ENCODE measurements at places on chromosomes 7 and 10. TPM values are rescaled to one million over a fixed set of nuclear protein-coding genes. Genes with fewer than 3 reads are reported as not detected.

DNA sequence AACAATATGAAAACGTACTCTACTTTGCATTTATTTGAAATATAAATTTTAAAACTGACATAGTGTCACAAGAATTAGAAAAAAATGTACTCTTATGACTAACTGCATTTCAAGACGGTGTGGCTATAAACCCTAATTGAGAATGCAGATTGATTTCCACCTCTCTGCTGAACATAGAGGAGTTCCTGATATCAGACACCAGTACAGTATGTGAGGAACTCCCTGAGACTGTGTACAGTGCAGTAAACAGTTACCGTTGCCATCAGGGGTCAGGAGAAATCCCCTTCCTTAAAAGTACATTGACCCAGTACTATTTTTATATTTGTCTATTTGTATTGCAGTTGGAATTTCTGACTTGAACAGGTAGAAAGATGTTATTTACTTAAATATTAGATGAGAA is 61.8 kb upstream of the DKK1 start:
- no peaks in the 10 kb centered on the region for H3K27me3 ChIP-seq
- no peaks in the 10 kb centered on the region for H3K4me1 ChIP-seq
- H3K27ac ChIP-seq = no peak overlapping the region
- no peaks in the 10 kb centered on the region for H3K36me3 ChIP-seq
- H3K4me3 ChIP-seq = no peak overlapping the region
- no peak for DNase-seq

DNA sequence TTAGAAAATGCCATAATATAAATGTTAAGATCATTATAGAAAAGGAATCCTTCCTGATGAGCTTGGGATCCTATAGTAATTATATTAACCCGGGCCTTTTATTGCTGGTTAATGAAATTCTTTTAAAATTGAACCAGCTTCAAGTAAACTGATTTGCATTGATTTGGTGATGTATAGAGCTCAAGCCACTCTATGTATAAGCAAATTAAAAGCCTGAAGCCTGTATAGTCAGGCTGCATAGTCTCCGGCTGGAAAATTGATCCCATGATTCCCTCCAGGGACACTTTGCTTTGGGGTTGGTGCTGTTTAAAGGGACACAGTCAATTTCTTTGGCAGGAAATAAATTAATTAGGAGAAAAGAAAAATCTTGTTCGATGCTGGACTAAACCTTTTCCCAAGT is 199.1 kb downstream of the HERPUD2 start:
- DNase-seq = no peak
- no peaks in the 10 kb centered on the region for H3K27me3 ChIP-seq
- H3K4me3 ChIP-seq = no peak overlapping the region
- no peaks in the 10 kb centered on the region for H3K36me3 ChIP-seq
- H3K27ac ChIP-seq = no peak overlapping the region

DNA sequence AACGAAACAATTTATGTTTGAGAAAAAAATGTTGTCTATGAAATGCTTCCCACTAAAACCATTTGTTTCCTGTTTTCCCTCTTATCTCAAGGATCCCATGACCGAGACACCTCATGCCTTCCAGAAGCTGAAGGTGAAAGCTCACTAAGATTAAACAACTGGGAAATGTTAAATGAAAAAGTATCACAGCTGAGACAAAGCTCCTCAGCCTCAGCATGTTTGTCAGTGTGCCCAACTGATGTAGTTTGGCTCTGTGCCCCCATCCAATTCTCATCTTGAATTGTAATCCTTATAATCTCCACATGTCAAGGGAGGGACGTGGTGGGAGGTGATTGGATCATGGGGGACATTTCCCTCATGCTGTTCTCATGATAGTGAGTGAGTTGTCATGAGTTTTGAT is 327.3 kb downstream of the HTR7 start:
- H3K4me3 ChIP-seq = no peak overlapping the region
- no peaks in the 10 kb centered on the region for H3K4me1 ChIP-seq
- no peaks in the 10 kb centered on the region for H3K36me3 ChIP-seq
- H3K27ac ChIP-seq = no peak overlapping the region

- H3K4me3 ChIP-seq = no peak overlapping the region
- H3K4me1 ChIP-seq = no peaks in the 10 kb centered on the region
- no peaks in the 10 kb centered on the region for H3K36me3 ChIP-seq
- no peak for DNase-seq
Observed at GRCh38 chr10:71272056-71272771, 46.8 kb upstream of the SLC29A3 start.

GRCh38 chr10:115706488-115707076 is 566.4 kb downstream of the GFRA1 start:
- no peaks in the 10 kb centered on the region for H3K27me3 ChIP-seq
- no peak for DNase-seq
- no peak overlapping the region for H3K4me3 ChIP-seq
- no peaks in the 10 kb centered on the region for H3K36me3 ChIP-seq
- H3K4me1 ChIP-seq = no peaks in the 10 kb centered on the region

GRCh38 chr10:49055221-49055849 is 60.0 kb downstream of the VSTM4 start:
- no peak overlapping the region for H3K27ac ChIP-seq
- no peaks in the 10 kb centered on the region for H3K27me3 ChIP-seq
- H3K4me3 ChIP-seq = no peak overlapping the region
- H3K4me1 ChIP-seq = no peaks in the 10 kb centered on the region

RBP3 gene
- total RNA-seq = not detected

MTERF1 gene
- 16.8 TPM for total RNA-seq

CRTAC1 gene
- 0.17 TPM for total RNA-seq

GRCh38 chr7:151032936-151033863 is 5.0 kb downstream of the ABCB8 start:
- H3K27me3 ChIP-seq = no peaks in the 10 kb centered on the region
- DNase-seq = no peak
- no peaks in the 10 kb centered on the region for H3K4me1 ChIP-seq
- no peak overlapping the region for H3K27ac ChIP-seq
- H3K4me3 ChIP-seq = no peak overlapping the region

DNA sequence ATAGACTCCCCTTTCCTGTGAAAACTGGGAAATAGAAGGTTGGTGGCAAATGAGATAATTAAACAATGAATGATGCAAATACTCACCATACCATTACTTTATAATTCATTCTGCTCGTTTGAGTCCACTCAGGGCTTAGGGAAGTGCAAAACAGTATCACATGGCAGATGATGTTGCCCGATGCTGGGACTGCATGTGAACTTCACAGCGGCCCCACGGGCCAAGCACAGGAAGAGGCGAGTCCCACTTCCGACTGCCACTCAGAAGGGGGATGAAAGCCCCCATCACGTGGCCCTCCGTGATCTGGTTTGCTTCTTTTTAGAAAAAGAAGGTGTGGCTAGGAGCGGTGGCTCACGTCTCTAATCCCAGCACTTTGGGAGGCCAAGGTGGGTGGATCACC is 71.5 kb downstream of the PRPF18 start:
- no peak overlapping the region for H3K4me3 ChIP-seq
- H3K27ac ChIP-seq = no peak overlapping the region
- no peak for DNase-seq
- no peaks in the 10 kb centered on the region for H3K27me3 ChIP-seq
- H3K36me3 ChIP-seq = no peaks in the 10 kb centered on the region

GRCh38 chr7:116633131-116633988 is 38.6 kb upstream of the MET start:
- H3K27ac ChIP-seq = no peak overlapping the region
- H3K36me3 ChIP-seq = no peaks in the 10 kb centered on the region
- no peak overlapping the region for H3K4me3 ChIP-seq
- no peak for DNase-seq
- H3K27me3 ChIP-seq = no peaks in the 10 kb centered on the region

DNA sequence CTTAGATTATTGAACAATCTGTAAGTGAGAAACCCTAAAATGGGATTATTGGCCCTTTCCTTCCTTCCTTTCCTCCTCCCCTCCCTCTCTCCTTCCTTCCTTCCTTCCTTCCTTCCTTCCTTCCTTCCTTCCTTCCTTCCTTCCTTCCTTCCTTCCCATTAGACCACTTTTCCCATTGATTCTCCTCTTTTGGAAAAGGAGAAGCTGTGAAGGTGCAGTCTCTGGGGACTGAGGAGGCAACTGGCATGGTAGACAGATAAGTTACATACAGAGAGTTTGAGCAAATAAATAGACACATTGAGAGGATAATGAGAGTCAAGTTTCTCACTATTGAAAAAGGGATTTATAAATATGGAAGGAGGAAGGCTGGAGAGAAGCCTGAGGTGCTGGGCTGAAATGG is 45.0 kb upstream of the CCDC7 start:
- DNase-seq = no peak
- no peaks in the 10 kb centered on the region for H3K4me1 ChIP-seq
- no peaks in the 10 kb centered on the region for H3K36me3 ChIP-seq
- H3K27me3 ChIP-seq = no peaks in the 10 kb centered on the region
- no peak overlapping the region for H3K27ac ChIP-seq
- no peak overlapping the region for H3K4me3 ChIP-seq

GRCh38 chr10:80197972-80198916 is 7.1 kb downstream of the ANXA11 start:
- no peak overlapping the region for H3K4me3 ChIP-seq
- no peak for DNase-seq
- H3K27ac ChIP-seq = peak overlapping the region; percentile 89
- H3K4me1 ChIP-seq = peaks cover 72% of the 10 kb centered on the region
- H3K27me3 ChIP-seq = no peaks in the 10 kb centered on the region

DNA sequence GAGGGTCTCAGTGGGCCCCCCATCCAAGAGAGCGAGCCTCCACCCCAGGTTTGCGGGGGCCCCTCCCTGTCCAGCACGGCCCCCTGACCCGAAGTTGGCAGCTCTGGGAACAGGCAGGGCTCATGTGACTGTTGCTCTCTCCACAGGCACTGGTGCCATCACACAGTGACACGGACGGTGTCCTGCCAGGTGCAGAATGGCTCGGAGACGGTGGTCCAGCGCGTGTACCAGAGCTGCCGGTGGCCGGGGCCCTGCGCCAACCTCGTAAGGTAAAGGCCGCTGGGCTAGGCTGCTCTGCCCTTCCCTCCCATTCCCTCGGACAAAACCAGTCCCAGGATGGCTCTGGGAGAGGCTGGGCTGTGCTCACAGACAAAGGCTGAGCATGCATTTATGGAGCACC is 57.2 kb downstream of the COL26A1 start:
- H3K4me3 ChIP-seq = no peak overlapping the region
- no peak overlapping the region for H3K27ac ChIP-seq
- H3K4me1 ChIP-seq = no peaks in the 10 kb centered on the region
- H3K36me3 ChIP-seq = no peaks in the 10 kb centered on the region

DNA sequence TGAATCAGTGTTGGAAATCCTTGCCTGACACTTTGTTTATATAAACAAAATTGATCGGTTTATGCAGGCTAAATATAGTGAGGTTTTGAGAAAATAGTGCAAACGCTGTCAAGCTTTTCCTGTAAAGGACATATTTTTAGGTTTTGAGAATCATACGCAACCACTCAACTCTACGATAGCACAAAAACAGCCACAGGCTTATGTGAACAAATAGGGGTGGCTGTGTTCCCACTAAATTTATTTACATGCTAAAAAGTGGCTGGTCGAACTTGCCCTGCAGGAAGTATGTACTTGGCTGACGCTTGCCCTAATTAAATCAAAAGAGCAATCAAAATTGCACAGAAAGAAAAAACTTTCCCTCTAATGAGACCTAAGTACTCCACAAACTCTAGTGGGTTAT is 234.7 kb upstream of the CACNA2D1 start:
- DNase-seq = no peak
- no peak overlapping the region for H3K4me3 ChIP-seq
- no peaks in the 10 kb centered on the region for H3K36me3 ChIP-seq
- H3K27me3 ChIP-seq = no peaks in the 10 kb centered on the region
- no peaks in the 10 kb centered on the region for H3K4me1 ChIP-seq

DNA sequence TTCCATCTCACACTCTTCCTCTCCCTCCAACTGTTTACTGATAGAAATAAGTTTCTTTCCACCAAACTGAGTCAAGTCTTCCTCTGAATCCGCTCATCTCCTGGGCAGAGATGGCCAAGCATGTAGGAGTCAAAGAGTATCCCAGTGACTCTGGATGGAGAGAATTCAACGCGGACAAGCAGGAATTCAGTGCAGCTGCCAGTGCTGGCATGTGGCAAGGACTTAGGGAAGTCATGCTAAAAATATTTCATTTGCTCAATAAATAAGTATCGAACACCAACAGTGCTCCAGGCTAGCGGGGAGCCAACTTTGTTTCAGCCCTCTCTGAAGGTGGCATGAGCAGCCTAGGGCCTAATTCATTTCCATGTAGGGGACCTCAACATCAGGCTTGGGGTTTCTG is 351.6 kb upstream of the ZMIZ1 start:
- no peaks in the 10 kb centered on the region for H3K27me3 ChIP-seq
- H3K4me1 ChIP-seq = no peaks in the 10 kb centered on the region
- no peak overlapping the region for H3K27ac ChIP-seq
- H3K4me3 ChIP-seq = no peak overlapping the region

MACROH2A2 gene
- 15.1 TPM for total RNA-seq

- H3K4me3 ChIP-seq = no peak overlapping the region
- no peaks in the 10 kb centered on the region for H3K27me3 ChIP-seq
- H3K27ac ChIP-seq = no peak overlapping the region
- peaks cover 19% of the 10 kb centered on the region for H3K4me1 ChIP-seq
Observed at GRCh38 chr10:79045566-79046175, 23.1 kb upstream of the ZMIZ1 start.

All from colonic mucosa (tissue), 4 donors.